RKO (cell line): ENCODE measurements at places on chromosomes 7 and 10.
A peak's percentile ranks its signal among the peaks of the same experiment; 100 is the strongest.

- no peak for DNase-seq
These were observed 713 bp downstream of the LZTS2 start for GRCh38 chr10:101000127-101000914.

- DNase-seq, result no peak
These were observed 1.2 kb upstream of the PLXNA4 start for GRCh38 chr7:132577206-132578049.

- no peak for DNase-seq
These were observed 24.7 kb upstream of the GPAM start for GRCh38 chr10:112208292-112208691.

DNA sequence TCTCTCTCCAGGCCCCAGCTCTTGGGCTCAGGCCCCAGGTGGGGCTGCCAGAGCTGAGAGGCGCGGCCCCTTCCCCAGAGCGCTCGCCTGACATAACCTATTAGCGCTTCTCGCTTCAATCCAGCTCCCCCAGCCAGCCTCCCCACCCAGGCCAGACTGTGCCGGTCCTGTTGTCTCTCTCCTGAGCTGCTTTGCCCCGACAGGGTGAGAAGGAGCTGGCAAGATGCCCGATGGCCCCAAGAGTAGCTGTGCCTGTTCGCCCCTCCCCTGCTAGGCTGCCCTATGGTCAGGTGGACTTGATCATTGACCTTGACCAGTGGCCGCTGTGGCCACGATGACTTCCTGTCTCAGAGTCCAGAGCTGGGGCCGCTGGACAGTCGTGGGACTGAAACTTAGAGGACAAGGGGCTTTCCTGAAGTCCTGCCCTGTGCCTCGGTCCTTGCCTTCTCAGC, 9.1 kb downstream of the TMEM270 start:
- no peak for DNase-seq

GRCh38 chr7:98551611-98552273, 65.3 kb upstream of the NPTX2 start:
- DNase-seq, result no peak

DNA sequence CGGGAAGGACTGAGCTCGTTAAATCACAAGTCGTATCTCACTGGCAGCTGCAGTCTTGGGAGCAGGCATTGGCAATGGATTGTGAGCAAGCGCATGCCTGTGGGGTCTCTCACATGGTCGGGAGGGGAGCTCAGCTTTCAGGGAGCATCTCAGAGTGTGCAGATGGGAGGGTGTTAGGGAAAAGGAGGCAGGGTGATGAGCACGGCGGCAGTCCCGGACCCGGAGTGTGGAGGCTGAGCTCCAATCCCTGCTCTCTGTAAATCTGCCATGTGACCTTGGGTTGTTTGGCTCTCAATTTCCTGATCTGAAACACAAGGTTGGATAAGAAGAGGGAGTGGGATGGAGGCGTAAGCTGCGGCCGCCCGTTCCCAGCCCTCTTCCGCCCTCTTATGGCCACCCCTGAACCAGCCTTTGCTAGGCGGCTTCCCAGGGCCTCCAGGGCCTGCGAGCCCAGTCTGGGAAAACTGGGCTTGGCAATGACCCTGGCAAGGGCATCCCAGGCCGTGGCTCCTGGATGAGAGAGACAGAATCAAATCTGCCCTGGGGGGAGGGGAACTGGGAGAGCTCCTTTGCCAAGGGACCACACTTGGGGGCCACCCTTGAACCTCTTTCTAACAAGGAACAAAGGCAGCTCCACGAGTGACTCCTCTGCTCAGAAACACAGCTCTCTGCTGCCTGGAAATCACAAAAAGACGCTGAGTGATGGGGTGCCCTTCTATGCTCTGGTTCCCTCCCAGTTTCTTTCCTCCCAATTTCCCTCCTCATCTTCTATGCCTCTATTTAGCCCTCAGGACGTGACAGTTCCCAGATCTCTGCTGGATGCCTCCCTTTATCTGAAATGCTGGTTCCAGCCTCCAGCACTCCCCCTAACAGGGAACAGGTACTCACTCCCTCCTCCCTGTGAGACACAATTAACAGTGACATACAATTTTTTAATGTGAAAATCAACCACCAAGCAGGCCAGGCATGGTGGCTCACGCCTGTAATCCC, 41.7 kb upstream of the LOXL4 start:
- peak; percentile 48 for DNase-seq

- no peak for DNase-seq
These were observed 568.8 kb upstream of the FOXK1 start for GRCh38 chr7:4113271-4113670.

DNA sequence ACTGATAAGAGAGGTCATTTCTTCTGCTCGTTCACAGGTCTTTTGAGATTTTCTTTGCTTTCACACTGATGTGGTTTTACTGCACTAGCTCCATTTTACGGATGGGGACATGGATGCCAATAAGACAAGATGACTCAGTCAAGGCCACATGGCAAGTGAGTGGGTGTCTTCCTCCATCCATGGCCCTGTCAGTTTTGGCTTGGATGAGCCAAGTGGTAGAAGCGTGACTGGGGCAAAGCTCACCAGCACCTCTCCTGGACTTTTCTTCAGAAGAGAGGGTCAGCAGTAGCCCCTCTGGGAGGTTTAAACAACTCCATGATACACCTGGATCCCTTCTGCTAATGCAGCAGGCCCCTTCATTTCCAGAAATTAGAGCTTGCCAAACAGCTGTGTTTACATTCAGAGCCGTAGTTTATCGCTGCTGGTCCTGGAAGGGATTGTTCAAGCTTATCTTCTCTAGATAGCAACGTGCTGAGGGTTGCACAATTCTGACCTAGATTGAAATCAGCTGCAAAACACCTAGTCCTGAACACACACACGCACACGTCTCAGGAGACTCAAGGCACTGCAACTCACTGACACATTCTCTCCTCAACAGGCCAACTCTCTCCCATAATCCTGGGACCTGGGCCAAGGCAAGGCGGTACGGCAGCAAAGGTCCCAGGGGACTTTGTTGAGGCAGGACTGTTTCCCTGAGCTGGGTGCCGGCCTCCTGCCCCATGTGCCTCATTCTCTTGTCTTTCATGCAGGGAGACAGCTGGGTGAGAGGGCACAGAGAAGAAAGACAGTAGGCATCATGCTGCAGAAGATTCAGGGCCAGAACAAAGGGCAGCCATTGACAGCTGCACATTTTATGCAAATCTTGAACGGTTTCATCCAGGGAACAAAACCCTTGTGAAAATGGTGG, 14.2 kb upstream of the PDCD4 start:
- DNase-seq, result no peak

DNA sequence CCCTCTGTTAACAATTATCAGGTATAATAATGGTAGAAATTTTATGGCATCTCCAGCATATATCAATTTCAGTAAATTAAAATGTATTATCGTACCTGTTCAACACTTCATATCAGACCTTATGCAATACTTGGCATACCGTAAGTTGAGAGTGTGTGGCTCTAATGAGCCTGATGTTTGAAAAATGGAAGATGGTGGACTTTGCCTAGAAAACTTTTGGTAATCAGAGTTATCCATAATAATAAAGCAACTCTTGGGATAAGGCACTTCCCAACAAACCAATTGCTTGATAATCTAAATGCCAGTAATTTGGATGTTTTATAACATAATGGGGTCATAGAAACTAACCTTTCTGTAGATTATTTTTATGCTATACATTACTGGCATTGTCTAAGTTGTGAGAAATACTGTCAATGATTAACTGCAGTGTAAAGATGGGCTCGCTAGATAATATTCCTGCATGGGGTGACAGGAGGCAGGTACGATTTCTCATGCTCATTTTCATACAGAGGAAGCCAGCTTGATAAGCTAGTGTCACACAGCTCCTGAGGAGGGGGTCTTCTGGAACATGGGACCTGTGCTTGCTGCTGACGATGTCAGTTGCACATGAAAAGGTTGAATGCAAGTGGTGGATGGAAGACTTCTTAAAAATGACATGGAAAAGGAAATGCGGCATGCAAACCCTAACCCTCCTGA, 27.8 kb upstream of the DMBT1 start:
- DNase-seq, result no peak

- no peak for DNase-seq
These were observed 957.8 kb downstream of the GATA3 start for GRCh38 chr10:9012312-9012711.

GRCh38 chr10:69856601-69857166, 55.0 kb downstream of the COL13A1 start:
- DNase-seq, result no peak

- no peak for DNase-seq
These were observed 35.6 kb downstream of the SP4 start for GRCh38 chr7:21463524-21463923.

- DNase-seq, result peak; percentile 64
These were observed 43.4 kb downstream of the LDB3 start for GRCh38 chr10:86711513-86712316.

- DNase-seq, result no peak
These were observed 141.2 kb upstream of the RNF32 start for GRCh38 chr7:156499247-156499881.

GRCh38 chr10:78692071-78692470, 376.7 kb upstream of the ZMIZ1 start:
- DNase-seq, result no peak

GRCh38 chr10:31187607-31188210, 131.3 kb upstream of the ZEB1 start:
- DNase-seq, result no peak

- no peak for DNase-seq
These were observed 50.9 kb upstream of the CD36 start for GRCh38 chr7:80587538-80587937.

DNA sequence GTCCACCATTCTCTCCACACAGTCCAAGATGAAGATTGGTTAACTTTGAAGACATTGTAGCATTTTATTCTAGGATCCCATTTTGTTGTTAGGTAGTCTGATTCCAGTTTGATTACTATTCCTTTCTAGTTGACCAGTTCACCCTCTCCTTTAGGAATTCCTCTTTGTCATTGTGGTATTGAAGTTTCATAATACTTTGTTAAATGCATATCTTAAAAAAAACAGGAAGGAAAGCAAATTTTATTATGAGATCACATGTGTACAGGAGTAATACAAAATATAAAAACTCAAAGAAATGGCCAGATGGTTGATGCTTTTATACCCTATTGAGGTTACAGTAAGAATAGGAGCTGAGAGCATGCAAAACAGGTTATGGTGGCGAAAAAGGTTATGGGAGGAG, 15.5 kb upstream of the SEMA3C start:
- no peak for DNase-seq

- no peak for DNase-seq
These were observed 28.0 kb downstream of the GRK5 start for GRCh38 chr10:119235356-119235755.

DNA sequence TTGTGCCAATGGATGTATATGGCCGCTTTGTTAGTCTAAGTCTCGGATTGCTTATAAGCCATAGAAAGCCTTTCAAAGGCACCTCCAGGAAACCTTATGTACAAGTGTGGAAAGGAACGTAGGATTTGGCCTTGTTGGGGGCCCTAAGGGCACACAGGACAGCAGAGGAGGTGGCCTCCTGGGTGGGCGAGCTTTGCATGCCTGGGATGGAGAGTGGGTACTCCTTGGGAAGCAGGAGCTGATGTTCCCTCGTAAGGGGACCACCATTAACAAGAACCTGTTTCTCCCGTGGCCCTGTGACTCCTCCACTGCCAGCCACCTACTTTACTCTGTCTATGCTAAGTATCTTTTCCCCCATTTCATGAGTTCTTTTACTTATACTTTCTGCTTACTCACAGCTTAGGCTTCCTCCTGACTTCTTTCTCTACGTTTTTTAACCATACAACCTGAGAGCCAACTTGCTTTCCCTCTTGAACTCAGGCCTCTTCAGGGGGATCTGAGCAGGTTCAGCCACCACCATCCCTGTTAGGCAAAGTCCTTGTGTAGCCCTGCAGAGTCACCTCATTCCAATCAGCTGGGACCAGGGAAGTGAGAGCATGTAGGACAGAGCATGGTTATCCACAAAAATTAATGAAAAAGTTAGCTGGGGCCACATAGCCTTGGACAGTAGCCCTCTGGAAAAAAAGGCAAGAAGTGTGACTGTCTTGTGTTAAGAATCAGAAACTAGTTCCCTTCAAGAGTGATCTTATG, 118.9 kb downstream of the NEBL start:
- DNase-seq, result no peak

GRCh38 chr7:102446387-102447156, 13.2 kb downstream of the ORAI2 start:
- DNase-seq, result no peak

DNA sequence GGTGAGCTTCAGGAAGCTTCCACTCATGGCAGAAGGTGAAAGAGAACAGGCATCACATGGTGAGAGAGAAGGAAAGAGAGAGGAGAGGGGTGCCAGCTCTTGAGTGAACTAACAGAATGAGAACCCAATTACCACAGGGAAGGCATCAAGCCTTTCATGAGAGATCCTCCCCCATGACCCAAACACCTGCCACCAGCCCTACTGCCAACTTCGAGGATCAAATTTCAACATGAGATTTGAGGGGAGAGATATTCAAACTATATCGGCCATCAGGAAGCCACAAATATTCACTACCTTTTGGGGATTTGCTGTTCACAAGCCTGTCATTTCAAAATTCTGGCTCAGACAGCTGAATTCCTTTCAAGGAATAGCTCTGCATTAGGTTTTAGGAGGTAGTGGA, 39.9 kb upstream of the SMNDC1 start:
- DNase-seq, result no peak

DNA sequence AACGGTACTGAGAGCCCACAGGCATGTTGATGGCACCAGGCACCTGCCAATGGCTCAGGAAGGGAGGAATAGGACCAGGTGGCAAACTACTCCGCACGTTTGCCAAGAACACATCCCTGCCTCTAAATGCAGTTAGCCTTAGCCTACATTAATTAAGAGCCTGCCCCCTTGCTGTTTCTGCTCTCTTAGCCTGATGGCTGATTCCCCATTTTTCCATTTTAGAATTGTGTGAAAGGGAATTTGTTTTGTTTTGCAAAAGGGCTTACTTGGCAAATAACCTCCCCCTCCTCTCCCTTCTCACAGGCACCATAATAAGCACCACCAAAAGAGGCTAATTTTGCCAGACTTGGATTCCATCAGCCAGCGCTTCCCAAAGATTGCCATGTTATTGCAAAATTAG, 1203.2 kb downstream of the SORCS3 start:
- DNase-seq, result no peak

GRCh38 chr7:69599955-69600709, 1.9 kb downstream of the AUTS2 start:
- no peak for DNase-seq

DNA sequence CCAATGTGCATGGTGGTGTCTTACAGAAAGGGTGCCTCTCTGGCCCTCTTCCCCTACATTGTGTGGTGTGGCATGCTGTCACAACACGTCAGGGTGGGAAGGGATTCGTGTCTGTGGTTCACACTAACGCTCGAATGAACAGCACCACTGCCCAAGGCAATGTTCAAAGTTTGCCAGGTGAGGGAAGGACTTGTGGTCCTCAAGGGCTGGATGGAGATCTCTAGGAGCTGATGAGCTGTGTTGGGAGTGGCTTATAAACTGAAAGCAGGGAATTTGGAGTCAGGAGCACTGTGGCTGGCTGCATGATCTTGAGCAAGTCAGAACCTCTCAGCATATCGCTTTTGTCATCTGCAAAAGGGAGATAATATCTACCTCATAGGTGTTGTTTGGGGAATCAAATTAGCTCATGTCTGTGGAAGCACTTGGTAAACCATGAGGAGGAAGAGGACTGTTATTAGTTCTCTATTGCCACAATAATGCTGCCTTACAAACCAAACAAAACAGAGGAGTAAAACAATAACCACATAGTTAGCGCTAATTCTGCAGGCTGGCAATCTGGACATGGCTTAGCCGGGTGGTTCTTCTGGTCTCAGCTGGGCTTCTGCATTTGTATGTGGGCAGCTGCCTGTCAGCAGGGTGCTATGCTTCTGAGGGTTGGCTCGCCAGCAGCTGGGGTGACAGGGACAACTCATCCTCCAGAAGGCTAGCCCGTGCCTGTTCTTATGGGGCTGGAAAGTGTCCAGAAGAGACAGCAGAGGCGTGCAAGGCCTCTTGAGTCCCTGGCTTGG, 22.9 kb upstream of the C10orf105 start:
- DNase-seq, result no peak
